Activated effector memory CD4-positive, alpha-beta T cell treated with Interleukin-2 at 50 U/mL for 16 hours (primary cell): ENCODE measurements at places on chromosomes 2 and 18.

GRCh38 chr18:79746730-79747129 is 51.0 kb upstream of the KCNG2 start:
- no peak for DNase-seq

GRCh38 chr2:190718652-190719526 is 70.0 kb downstream of the NAB1 start:
- no peak for DNase-seq

DNA sequence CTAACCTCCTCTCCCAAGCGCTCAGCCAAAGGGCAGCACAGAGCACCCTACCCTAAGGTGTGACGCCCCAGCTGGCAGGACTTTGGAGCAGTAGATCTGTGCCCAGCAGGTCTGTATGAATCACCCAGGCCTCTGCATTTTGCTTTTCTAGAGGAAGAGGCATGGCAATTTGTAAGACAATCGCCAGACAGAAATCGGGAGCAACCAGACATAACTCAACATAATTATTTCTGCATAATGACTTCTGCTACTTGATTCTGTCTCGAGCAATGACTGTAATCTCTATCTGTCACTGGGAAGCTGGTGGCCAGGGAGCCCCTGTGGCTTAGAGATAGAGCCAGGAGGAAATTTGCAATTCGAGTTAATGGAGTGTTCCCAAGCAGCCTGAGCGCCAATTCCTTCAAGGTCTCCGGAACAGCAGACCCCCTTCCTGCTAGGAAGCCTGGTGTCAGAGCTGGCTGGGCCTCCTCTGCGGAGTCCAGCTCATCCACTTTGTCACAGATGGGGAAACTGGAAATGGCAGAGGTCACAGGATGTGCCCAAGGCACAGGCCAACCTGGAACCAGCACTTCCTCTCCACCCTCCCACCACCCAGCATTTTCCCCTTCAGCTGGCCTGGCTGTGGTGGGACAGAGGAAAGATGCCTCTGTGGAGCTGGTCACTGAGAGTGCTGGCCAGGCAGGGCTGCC is 55.0 kb downstream of the ODC1 start:
- no peak for DNase-seq

GRCh38 chr18:48919547-48919946 is 31.2 kb downstream of the SMAD7 start:
- no peak for DNase-seq

DNA sequence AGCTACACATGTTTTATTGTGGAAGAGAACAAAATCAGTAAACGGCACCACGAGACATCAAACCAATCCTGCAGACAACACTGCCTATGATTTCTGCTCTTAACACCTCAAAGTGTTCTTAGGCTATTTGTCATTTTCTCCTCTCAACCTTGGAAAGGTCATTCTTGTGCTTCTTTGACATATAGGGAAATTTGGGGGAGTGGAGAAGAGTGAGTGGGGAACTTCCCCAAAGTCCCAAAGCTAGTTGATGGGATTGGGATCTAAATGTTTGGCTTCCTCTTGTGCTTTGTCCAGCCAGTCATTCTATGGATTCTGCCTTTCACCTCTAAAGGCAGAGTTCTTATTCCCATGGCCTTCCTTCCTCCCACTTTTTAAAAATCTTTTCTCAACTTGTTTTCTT is 5.8 kb upstream of the MRO start:
- DNase-seq: no peak
